ENCODE measurements at places on chromosomes 1 and 21.

- peak; percentile 2 for DNase-seq
Observed at GRCh38 chr1:45685308-45686014, 872 bp downstream of the GPBP1L1 start.

DNA sequence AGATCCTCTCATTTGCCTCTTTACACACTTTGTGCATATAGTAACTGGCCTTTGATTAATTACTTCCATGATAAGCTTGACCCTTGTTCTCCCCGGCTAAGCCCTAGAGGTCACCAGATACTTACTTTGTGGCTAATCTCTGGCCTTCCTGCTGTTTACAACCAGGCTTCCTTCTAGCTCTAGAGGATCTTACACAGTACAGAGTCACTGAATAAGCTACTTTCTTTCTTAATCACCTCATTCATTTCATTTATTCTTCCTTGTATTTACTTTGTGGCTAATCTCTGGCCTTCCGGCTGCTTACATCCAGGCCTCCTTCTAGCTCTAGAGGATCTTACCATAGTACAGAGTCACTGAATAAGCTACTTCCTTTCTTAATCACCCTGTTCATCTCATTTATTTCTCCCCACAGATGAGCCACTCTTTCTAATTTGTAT is 144.3 kb upstream of the C1orf21 start:
- no peak for DNase-seq

DNA sequence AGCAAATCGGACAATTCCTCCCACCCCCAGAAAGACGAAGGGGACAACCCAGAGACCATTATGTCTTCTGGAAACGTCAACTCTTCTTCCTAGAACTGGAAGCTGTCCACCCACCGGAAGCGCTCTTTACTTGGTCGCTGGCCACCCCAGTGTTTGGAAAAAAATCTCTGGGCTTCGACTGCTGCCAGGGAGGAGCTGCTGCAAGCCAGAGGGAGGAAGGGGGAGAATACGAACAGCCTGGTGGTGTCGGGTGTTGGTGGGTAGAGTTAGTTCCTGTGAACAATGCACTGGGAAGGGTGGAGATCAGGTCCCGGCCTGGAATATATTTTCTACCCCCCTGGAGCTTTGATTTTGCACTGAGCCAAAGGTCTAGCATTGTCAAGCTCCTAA is 3.2 kb downstream of the S1PR1 start:
- no peak for DNase-seq

- DNase-seq, result no peak
Observed at GRCh38 chr1:201810466-201811216, 18.3 kb upstream of the IPO9 start.

DNA sequence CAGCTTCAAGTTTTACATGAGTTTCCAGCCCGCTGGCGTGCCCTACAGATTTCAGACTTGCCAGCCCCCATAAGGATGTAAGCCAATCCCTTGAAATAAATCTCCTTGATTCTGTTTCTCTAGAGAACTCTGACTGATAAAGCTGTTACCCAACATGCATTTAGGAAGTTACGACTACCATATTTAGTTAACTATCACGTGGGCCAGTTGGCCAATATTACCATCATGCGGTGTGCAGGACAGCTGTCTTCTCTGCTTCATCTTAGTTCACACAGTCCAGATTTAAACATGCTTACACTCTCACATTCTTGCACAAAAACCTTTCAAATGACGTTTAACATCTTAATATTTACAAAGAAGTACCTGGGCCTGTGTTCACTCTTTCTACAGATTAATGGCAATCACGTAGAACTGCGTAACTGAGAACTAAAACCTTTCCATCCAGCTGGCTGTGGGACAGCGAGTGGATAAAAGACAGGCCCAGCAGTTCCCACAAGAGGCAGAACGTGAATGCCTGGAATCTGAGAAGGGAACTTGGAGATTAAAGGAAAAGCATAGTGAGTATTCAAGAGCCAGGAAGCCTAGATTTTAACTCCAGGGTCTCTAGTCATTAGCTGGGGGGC is 20.8 kb downstream of the FAM177B start:
- DNase-seq, result no peak

DNA sequence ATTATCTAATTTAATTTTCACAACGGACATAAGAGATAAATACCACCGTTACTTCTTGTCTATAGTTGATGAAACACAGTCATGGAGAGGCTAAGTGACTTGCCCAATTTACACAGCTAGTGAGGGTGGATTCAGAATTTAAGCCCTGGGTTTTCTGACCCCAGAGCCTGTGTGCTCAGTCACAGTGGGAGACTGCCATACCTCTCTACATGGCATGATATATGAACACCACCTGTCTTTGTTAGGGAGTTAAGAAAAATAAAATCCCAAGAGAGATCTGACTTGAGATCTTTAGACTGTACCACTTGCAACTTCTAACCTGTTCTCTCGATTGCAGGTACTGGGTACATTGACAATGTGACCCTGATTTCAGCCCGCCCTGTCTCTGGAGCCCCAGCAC is 40.3 kb downstream of the LAMC2 start:
- no peak for DNase-seq

DNA sequence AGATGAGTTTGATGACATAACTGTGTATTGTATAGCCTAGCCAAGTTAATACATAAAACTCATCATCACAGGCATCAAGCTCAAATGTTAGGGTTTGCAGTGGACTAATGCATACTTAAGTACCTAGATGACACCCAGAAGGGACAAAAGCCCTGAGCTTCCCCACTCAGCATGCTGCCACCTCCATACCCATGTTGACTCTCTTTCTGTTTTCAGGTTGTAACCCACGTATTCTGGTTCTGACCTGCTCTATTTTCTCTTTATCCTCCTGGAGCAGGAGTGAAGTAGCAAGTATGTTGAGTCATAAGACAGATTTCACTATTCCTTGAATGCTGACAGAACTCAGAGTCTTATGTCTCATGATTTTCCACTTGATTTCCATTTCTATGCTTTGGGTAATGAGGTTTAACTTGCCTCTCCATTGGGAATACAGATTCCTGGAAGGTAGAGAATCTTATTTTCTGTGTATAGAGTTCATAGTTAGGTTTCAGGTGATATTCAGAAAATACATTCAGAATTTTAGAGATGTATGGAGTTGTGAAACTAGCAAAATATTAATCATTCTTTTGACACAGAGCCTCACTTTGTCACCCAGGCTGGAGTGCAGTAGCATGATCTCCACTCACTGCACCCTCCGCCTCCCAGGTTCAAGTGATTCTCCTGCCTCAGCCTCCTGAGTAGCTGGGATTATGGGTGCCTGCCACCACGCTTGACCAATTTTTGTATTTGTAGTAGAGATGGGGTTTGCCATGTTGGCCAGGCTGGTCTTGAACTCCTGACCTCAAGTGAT is 122.5 kb upstream of the KCNJ15 start:
- no peak for DNase-seq

- DNase-seq, result no peak
Observed at GRCh38 chr1:205355075-205355453, 1.7 kb downstream of the KLHDC8A start.

DNA sequence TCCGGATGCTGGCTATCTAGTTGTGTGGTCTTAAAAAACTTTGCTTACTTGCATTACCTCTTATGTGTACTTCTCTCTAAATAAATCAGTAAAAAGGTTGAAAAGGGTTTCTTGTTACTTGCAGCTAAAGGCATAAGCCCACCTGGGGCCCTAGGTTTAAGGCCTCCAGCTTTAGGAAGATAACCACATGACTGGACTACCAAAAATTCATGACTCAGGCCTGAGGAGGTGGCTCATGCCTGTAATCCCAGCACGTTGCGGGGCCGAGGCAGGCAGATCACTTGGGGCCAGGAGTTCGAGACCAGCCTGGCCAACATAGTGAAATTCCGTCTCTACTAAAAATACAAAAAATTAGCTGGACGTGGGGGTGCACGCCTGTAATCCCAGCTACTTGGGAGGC is 142.9 kb downstream of the APP start:
- DNase-seq, result no peak

DNA sequence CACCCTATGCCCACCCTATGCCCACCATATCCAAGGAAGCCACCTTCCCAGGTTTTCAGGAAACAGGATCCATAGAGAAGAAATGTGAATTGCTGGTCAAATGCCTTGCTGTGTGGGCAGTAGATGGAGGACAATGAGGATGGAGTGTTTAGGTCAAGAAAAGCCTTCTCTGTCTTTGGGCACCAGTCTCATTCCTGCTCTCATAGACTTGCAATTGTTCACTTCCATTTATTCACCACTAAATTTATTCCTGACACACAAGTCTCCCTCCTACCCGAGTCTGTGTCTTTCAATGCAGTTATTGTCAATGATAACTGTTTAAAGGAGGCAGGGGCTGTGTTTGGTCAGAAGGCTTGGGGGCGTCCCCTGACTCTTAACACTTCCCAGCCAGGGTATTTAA is 48.0 kb upstream of the ITPKB start:
- no peak for DNase-seq

GRCh38 chr1:47993416-47993740 is 3.8 kb downstream of the TRABD2B start:
- no peak for DNase-seq

- DNase-seq, result no peak
Observed at GRCh38 chr1:31517301-31517700, 59.0 kb upstream of the TINAGL1 start.

DNA sequence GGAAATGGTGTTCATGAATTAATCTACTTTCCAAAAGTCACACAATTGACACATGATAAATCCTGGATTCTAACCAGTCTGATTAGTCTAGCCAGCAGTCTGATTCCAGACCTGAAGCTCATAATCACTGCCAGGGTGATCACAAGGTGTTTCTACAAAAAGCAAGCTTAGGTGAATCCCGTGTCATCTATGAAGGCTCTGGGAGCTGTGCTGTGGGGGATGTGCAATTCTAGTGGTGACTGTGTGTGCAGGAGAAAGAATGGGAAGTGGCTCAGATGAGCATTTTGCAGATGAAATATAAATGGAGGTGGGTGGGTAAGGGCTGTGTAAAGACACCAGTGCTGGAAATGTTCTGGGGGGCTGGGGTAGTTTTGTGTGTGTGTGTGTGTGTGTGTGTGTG is 1.8 kb upstream of the NPPB start:
- DNase-seq, result no peak

GRCh38 chr1:54437783-54438182 is 31.6 kb upstream of the SSBP3 start:
- DNase-seq, result no peak

GRCh38 chr1:214552174-214552608 is 789 bp upstream of the PTPN14 start:
- peak; percentile 95 for DNase-seq

- no peak for DNase-seq
Observed at GRCh38 chr1:153968408-153968807, 706 bp downstream of the CREB3L4 start.

GRCh38 chr1:61353797-61354406 is 271.5 kb downstream of the NFIA start:
- no peak for DNase-seq

- DNase-seq, result no peak
Observed at GRCh38 chr1:3316340-3316943, 138.0 kb upstream of the ARHGEF16 start.

GRCh38 chr1:172941471-172941870 is 109.3 kb downstream of the TNFSF18 start:
- DNase-seq, result no peak

DNA sequence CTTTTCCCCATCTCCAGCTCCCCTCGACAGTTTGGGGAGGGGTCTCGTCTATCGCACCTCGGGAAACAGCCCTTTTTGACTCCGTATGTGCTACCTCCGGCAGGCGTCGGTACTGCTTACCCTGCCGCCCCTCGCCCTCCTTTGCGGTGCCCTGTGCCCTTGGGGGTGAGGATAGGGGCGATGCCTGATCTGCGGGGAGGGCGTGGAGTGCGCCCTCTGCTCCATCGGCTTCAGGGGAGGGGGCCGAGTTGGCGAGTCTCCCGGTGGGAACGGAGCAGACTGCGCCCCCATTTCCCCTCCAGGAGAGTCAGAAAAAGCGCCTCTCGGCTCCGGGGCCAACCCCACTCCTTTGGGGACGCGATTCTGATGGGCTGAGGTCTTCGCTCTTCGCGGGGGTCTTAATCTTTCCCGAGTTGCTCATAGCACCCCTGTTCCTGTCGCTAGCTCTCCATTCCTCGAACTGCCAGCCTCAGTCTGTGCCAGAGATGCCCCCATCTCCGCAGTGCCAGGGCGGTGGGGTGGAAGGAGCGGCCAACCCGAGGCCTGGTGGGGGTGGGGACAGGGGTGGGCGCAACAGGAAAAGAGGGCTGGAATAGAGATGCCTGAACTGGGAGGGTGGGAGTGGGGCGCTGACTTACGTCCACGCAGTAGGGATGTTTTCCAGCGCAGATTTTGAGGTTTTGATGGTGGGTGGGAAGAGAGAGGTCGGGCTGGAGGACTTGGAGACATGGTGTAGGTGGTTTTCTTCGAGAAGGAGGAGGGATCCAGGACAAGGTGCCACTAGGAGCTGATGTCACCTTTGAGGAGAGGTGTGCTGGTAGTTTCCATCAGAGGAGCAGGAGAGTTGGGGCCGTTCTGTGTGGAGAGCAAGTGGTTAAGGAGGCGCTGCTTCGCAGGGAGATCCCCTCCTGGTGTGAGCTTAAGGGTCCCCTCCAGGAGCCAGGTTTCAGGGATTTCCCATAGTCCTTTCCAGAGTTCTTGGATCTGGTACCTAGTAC is 674 bp downstream of the PPFIA4 start:
- DNase-seq, result no peak

GRCh38 chr21:38958940-38959691 is 153.4 kb downstream of the ETS2 start:
- peak; percentile 57 for DNase-seq

DNA sequence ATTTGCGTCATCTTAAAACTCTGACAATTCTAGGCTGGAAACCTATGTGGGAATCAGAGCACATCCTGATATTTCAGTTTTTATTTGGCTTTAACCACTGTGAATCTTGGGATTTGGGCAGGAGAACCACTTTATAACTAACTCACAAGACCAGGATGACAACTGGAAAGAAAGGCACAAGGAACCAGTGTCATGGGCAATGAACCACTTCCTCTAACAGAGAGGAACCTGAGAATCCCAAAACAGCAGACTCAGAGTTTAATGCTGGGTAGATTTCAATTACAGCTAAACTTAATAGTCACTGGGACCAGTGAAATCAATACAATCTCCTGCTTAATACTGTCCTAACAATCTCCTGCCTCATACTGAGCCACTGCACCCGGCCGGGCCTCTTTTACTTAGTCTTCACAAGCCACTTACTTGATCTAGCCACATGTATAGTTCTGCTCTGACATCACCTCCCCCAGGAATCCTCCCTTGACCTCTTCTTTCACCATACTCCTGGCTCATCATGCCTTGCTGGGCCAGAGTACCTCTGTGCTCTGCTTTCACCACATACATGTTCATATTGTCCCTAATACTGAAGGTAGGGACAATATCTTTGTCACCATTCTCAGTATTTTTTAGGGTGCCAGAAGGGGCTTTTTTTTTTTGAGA is 20.2 kb upstream of the SLFNL1 start:
- DNase-seq, result no peak

GRCh38 chr1:233960386-233960785 is 55.9 kb downstream of the SLC35F3 start:
- DNase-seq, result no peak

- DNase-seq, result no peak
Observed at GRCh38 chr1:221415651-221416050, 326.2 kb downstream of the DUSP10 start.

GRCh38 chr21:33064623-33065390 is 5.1 kb upstream of the OLIG1 start:
- DNase-seq, result no peak

Measured in Caco-2 (cell line).